ENCODE measurements at places on chromosomes 4 and X.

DNA sequence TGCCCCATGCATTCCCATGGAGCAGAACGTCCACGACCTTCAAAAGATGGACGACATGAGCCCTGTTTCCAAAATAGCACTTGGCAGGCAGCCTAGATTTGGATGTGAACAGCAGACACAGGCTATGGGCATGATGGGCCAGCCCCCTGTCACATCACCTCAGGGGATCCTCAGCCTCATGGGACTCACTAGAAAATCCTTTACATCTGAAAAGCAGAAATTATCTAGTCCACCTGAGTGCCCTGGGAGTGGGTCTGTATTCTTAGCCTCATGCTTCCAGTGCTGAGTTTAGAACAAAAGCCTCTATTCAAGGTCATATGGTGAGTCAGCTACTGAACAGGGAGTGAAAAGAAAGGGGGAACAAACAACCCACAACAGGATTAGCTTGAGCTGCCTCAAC, 35.8 kb downstream of the GRIA3 start:
- no peak for DNase-seq

GRCh38 chrX:39895218-39896110, 202.3 kb downstream of the BCOR start:
- no peak for DNase-seq

GRCh38 chr4:184039963-184040383, 134.9 kb downstream of the STOX2 start:
- no peak for DNase-seq

- peak; percentile 17 for DNase-seq
Observed at GRCh38 chrX:44874420-44875184, 1.6 kb downstream of the KDM6A start.

GRCh38 chr4:1249731-1250526, 999 bp upstream of the CTBP1 start:
- no peak for DNase-seq

DNA sequence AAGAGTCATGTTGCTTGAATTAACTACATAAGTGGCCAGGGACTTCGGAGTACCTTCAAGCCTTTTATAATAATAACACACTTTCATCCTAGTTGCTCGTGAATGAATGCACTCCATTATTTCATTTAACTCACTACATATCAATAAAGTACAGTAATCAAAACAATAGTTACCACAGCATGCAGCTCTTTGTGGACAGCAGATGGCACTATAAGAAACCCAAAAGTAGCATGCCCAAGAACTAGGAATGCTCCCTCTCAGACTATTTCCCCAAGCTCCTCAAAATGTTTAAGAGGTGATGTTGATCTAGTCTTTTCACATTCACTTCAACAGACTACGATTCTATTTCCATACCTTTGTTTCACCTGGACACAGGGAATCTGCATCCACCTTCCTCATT, 500.8 kb upstream of the DIAPH2 start:
- DNase-seq: no peak

- no peak for DNase-seq
Observed at GRCh38 chr4:151797131-151797530, 36.3 kb upstream of the GATB start.

GRCh38 chr4:74014332-74014731, 15.9 kb upstream of the CXCL5 start:
- DNase-seq: no peak

- DNase-seq: no peak
Observed at GRCh38 chr4:153954654-153955053, 165.8 kb upstream of the SFRP2 start.

- no peak for DNase-seq
Observed at GRCh38 chrX:45351478-45351877, 150.8 kb upstream of the DIPK2B start.

- no peak for DNase-seq
Observed at GRCh38 chrX:4268676-4269075, 555.2 kb upstream of the PRKX start.

GRCh38 chr4:93396272-93396671, 432.3 kb upstream of the ATOH1 start:
- no peak for DNase-seq

- DNase-seq: no peak
Observed at GRCh38 chr4:185730387-185730786, 81.6 kb downstream of the SORBS2 start.

DNA sequence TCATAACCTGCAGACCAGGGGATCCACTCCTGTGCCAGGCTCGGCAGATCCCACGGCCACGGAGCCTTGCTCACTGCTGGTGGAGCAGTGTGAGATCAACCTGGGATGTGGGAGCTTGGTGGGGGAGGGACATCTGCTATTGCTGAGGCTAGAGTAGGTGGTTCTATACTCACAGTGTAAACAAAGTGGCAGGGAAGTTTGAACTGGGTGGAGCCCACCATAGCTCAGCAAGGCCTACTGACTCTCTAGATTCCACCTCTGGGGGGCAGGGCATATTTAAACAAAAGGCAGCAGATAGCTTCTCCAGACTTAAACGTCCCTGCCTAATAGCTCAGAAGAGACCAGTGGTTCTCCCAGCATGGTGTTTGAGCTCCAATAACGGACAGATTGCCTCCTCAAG, 54.7 kb upstream of the EPHA5 start:
- no peak for DNase-seq

- no peak for DNase-seq
Observed at GRCh38 chr4:6278801-6279197, 9.1 kb downstream of the WFS1 start.

DNA sequence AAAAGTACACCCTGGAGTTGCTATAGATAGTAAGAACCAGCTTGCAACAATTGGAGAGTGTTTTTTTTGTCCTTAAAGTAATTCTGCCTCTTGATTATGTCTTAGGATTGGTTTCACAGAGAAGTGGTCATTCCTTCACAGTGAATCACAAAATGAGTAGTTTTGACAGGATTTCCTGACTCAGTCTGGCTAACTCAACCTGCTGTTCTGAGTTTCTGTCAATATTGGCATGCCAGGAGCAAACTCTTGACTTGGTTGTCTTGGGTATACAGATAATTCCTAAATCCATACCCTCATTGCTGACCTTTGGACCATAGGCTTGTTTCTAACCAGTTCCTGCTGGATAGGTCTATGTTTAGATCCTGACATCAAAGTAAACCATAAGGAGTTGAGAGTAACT, 9.4 kb downstream of the FHIP1A start:
- no peak for DNase-seq

DNA sequence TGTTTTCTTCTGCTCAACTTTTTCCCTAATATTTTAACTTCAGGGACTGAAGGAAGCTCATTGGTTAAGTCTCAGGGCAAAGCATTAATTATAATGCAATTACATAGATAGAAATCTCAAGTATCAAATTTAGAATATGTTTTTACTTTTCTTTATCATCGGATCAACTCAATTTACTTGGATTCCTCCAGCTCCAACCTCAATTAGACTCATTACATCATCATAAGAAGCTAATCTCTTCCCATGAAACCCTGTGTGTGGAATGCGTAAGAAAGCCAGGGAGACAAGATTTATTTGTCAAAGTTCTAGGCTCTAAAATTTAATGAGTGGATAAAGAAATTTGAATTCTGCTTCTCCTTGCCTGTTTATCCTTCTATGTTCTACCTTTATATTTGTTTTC, 918.4 kb downstream of the ADGRL3 start:
- DNase-seq: no peak

- DNase-seq: no peak
Observed at GRCh38 chr4:102299354-102300107, 45.8 kb downstream of the SLC39A8 start.

DNA sequence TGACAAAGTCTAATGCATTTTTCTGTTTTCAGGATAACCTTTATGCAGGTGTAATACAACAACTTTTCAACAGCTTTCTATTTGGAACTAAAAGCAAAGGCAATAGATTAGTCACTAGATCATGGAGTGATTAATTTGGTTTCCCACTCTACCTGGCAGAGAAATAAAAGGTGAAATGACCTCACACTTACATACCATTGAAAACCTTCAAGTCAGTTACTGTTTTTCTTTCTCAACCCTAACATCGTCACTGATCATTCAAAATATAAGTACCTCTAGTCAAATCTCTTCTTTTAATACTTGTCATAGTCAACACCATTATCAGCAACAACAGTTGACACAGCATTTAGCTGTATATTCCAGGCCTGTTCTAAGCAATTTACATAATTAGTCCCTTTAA, 85.1 kb upstream of the ZCCHC13 start:
- DNase-seq: no peak

DNA sequence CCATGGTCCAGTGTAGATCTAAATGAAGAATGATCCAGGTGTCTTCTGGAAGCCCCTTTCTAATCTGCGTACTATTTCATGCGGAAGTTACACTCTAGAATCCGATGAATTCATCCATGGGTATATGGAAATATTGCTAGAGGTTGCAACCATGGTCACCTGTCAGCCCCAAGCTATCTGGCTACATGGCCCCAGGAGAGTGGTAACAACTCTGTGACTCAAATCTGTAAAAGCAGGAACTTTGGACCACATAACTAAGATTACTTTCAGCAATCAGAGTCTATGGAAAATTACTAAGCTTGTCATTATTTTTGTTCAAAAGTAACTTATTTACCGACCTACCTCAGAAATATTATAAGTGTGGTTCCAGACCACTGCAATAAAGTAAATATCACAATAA, 150.6 kb upstream of the MED14 start:
- DNase-seq: no peak

GRCh38 chrX:13448941-13449340, 120.5 kb upstream of the EGFL6 start:
- DNase-seq: no peak
